NCI-H2081 (cell line): ENCODE measurements at places on chromosomes 3 and 15.

- no peak for DNase-seq
Observed at GRCh38 chr3:70726961-70727360, 414.5 kb upstream of the MDFIC2 start.

GRCh38 chr3:23748398-23749110, 57.2 kb upstream of the UBE2E1 start:
- no peak for DNase-seq

GRCh38 chr15:67070150-67070549, 4.7 kb downstream of the SMAD3 start:
- no peak for DNase-seq

DNA sequence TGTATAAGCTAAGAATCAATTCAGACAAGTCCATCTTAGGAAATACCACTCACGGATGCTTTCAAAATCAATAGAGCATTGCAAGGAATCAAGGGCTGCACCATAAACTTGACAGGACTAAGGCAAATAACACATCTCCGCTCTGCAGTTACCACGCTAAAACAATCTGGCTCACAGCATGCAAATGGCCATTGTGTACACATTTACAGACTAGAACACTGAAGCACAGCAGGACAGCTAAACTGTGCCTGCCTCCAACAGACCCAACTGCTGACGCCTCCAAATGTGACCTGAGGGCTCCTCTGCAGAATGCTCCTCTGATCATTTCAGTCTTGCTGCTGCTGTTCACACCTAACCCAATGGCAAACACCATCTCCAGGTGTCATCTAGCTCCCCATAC, 104.3 kb downstream of the MEX3B start:
- peak; percentile 94 for DNase-seq

DNA sequence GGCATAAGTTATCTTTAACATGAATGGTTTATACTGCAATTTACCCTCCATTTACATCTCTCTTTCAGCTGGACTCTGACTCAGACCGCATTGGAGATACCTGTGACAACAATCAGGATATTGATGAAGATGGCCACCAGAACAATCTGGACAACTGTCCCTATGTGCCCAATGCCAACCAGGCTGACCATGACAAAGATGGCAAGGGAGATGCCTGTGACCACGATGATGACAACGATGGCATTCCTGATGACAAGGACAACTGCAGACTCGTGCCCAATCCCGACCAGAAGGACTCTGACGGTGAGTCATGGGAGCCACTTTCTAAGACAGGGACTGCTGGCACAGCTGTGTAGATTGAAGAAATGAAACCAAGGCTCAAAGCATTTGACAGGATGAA, 11.6 kb downstream of the THBS1 start:
- no peak for DNase-seq

- DNase-seq: peak; percentile 87
Observed at GRCh38 chr3:194404365-194405140, 5.5 kb upstream of the GP5 start.

DNA sequence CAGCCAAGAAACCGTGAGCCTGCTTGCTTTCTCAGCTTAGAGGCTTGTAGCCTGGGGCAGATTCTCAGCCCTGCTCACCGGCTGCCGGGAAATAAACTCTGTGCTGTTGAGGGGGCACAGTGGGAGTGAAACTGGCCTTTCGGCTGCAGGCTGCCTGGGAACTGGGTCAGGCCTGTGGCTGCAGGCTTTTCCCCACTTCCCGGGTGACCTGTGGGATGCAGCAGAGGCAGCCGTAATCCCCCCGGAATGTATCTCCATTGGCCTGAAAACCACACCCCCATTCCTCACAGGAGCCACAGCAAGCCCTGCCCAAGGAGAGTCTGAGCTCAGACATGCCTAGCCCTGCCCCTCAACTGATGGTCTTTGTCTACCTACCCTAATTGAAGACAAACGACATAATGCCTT, 110.9 kb downstream of the STXBP5L start:
- no peak for DNase-seq

DNA sequence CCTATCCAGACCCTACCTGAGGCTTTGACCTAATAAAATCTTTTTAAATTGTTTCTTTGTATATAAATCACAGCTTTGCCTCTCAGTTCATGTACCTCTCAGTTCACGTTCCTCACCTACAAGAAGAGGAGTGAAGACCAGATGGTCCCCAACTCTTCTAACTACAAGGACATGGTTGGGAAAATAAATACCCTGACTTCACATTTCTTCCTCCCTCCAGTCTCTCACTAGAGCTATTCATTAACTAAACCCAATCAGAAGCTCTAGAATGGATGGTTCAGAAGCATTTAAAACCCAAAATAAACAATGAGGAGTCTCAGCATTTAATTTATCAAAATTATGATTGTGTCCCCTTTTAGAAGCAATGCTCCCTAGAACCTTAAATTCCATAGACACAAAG, 97.3 kb upstream of the AGTR1 start:
- DNase-seq: no peak

- no peak for DNase-seq
Observed at GRCh38 chr3:196988241-196989029, 19.8 kb upstream of the PIGZ start.

GRCh38 chr3:54710954-54711353, 216.9 kb downstream of the LRTM1 start:
- no peak for DNase-seq

- DNase-seq: no peak
Observed at GRCh38 chr15:101532865-101533264, 43.4 kb upstream of the PCSK6 start.

DNA sequence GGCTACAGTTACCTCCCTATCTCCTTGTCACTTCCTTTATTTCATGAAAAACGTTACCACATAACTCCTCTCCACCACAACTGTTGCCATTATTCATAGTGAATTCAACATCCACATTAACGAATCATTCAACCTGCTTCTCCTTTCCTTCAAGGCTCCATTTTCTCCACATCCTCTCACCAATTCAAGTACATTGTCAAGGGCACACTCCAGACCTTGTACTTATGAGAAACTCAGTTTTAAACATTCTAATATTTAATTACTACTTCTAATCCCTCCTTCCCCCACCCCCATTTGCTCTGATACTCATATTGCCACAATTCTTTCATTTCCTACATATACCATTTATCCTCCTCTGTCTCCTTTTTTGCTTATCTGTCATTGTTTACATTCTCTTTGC, 871.2 kb downstream of the TUSC7 start:
- no peak for DNase-seq
